ENCODE measurements at places on chromosomes 16 and 17.

GRCh38 chr17:34930283-34930682 is 31.0 kb downstream of the CCT6B start:
- no peak for DNase-seq

GRCh38 chr16:752007-752312 is 8.6 kb upstream of the MSLN start:
- no peak for DNase-seq

DNA sequence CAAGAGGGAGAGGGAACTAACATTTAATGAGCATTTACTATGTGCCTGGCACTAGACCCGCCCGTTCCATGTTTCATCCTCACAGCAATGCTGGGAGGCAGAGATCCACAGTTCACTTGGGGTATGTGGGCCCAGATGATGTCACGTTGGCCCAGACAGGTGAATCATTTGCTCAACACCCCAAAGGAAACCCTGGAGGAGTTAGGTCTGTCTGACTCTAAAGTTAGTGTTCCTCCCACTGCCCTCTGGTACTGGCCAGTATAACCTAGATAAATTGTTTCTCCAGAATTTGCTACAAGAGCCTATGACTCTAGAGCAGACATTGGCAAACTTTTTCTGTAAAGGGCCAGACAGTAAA is 164.6 kb downstream of the VPS53 start:
- no peak for DNase-seq

DNA sequence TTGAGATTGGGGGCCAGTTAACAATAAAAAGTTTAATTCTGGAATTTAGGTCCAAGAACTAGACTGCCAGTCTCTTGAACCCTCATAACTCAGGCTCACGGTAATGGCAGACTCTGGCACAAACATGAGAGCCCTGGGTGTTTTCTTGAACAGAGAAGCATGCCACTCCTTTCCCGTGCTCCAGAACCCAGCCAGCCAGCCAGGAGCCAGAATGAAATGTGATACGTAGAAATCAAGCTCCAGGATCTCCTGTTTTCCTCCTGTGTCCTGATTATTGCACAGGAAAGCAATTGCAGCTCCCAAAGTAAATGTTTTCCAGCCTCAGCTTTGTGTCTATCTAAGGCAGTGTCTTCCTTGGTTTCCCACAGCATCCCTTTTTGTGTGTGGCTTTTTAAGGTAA is 46.2 kb upstream of the NOL11 start:
- no peak for DNase-seq

- DNase-seq, result no peak
These were observed 2.6 kb downstream of the EARS2 start for GRCh38 chr16:23554536-23554935.

- DNase-seq, result no peak
These were observed 10.3 kb downstream of the PIEZO1 start for GRCh38 chr16:88774544-88775393.

- DNase-seq, result no peak
These were observed 2.5 kb downstream of the KRT32 start for GRCh38 chr17:41464682-41465081.

GRCh38 chr16:5065813-5066212 is at the start of gene C16orf89:
TSS of gene C16orf89 (minus strand) at chr16:5065956. CDS start at chr16:5065908, 48 bp downstream.
- no peak for DNase-seq

DNA sequence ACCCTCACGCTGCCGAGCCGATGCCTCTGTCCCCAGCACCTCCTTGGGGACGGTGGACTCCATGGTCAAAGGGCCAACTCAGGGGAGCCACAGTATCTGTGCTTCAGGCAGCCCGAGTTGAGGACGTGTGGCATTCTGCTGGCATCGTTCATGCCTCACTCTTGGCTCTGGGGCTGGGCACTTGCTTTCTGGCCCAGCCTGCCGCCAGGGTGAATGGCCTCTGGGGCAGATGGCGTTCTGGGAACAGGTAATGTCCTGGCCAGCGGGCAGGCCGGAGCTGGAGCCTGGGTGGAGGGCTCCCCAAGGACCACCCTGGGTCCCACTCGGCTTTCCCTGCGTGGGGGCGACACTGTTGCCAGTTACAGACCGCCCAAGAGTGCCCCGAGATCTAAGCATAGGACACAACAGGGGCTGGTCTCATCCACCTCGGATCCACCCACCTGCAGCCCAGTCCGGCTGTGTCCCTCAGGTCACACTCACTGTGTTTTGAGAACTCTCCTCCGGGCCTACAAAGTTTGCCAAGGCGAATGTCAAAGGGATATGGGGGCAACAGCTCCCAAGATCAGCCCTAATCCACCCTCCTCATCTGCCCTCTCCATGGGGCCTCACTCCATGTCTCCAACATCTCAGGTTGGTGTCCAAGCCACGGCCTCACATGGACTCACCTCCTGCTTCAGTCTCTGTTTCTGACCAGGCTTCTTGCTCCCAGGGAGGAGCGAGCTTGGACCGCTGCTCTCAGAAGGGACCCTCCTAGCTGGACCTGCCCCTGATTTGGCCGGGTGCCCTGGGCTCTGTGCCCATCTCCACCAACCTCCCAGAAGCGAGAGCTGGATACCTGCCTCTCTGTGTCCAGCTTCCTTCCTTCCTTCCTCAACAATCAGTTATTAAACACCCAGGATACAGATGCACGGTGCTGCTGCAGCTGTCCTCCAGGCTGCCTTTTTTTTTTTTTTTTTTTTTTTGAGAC is 60.8 kb downstream of the TMEM235 start:
- no peak for DNase-seq

DNA sequence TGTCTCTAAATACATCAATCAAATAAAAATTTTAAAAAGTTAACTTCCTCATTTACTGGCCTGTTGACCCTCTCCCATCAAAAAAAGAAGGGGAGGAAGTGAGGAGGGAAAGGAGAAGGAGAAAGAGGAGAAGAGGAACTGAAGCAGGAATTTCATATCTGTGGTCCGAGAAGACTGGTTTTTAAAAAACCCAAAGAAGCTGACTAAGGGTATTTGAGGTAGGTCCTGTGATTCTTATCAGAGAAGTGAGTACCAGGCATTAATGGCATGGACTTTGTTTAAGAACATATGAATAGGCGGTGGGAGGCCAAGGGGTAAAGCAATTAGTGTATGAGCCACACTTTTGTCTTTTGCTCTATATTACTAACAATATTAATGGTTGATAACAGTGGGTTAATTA is 2.0 kb downstream of the SLC46A1 start:
- DNase-seq, result no peak

DNA sequence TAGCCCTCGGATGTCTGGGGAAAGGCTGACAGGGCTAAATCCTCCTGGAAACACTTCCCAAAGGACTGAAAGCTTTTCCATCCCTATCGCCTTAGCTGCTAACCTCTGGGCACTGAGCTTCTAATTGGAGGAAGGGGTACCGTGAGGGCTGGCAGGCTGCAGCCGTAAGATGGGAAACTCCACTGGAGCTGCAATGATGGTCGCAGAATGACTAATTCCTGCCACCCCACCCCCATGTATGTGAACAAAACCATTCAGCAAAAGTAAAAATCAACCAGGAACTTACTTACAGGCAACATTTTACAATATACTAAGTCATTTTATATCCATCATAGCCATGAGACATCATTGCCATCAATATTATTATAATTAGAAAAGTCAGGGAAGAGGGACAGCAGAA is 133.3 kb downstream of the ABCC12 start:
- DNase-seq, result no peak

DNA sequence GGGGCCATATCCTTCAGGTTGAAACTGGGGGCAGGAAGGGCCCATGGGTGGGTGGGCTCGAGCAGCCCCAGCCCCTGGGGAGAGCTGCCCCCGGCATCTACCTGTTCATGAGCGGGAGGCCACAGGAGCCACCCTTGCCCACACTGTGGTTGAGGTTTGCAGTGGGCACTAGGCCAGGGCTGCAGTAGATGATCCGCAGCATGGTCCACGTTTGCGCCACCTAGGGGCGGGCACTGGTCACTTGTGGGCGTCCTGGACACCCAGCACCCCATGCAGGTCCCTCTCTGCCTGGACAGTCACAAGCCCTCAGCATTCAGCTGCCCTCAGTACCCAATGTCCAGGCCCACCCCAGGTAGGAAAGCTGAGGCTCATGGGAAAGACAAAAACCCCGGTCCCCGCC is 1.8 kb upstream of the JMJD8 start:
- peak; percentile 9 for DNase-seq

DNA sequence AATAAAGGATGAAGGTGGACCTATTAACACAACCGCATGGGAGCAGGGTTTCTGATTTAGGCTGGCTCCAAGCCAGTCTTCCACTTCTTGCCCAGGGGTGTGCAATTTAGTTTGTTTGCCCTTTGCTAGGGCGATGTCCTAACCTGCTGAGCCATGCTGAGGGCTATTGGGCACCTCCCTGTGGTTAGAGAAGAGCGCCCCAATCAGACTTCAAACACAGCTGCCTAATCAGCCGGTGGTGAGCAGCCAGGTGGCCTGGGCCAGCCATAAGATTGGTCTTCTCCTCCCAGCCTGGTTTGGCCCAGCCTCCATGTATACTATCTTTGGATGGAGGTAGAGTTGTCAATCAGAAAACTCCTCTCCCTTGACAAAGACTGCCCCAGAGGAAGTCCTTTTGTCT is 15.7 kb downstream of the TMEM94 start:
- DNase-seq, result no peak

DNA sequence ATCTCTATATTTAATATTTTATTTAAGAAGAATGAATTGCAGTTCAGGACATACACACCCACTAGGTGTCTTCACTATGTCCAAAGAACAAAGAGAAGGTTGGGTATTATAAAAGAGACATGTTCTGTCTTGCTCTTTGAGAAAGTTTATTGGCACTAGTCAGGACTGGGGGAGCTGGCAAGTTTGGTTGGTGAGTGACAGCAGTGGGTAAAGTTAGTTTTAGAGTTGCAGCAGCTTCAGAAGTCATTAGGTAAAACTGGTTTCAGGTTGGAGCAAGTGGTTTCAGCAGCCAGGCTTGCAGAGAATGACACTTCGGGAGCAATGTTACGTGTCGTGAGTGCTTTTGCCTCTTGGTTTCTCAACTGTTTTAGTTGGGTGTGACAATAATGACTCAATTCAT is 142.2 kb upstream of the HS3ST3A1 start:
- DNase-seq, result no peak

DNA sequence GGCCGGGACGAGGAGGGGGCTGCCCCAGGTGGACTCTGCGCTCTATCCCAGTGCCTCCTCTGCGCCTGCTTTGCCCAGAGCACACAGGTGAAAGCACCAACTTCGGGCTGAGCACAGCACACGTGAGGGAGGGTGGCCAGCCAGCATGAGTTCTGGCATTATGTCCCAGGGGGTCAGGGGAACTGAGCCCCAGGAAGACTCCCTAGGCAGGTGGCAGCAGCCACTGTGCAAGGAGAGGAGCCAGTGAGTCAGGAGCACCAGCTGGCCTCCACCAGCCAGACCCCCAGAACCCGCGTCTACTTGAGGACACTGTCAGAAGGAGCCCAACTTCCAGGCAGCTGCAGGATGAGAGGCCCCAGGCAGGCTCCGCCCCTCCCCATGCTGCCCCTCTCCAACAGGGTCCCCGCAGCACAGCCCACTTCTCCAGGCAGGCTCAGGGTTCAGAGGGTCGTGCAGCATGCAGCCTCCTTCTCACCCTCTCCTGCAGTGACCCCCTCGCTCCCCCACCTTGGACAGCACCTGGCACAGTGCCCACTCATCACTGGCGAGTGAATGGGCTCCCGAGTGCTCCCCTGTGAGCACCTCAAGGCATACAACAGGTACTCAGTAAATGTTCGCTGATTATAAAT is 44.2 kb upstream of the RASD1 start:
- no peak for DNase-seq

DNA sequence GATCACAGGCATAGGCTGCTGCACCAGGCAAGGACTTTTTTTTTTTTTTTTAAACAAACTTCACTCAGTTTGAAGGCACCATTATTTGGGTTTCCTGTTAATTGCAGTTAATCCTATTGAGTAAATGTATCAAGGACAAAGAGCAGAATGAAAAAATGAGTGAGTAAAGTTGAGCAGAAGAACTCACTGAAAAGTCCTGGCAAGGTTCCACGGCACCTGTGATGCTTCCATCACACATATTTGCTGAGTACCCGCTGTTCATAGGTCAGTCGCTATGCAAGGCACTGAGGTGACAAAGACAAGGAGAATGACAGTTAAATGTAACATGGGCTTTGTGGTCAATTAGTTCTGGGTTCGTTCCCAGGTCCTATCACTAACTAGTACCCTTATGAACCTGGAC is 670.0 kb downstream of the MAF start:
- no peak for DNase-seq

DNA sequence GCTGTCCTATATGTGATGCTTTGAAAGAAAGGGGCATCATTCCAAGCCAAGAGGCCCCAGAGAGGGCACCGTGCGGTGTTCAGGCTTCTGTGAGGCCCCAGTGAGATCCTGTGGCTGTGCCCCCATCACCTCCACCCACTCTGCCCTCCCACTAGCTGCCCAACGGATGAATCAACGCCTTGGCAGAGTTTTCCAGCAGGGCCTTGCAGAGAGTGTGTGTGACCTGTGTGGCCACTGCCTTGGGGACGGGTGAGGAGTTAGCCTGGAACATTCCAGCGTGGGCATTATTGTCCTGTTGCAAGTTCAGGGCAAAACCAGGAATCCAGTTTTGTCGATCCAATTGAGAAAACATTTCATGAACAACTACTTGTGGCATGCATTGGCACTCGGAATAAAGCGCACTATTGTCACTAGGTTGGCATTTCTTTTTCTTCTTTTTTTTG is 53.7 kb downstream of the SF3B3 start:
- no peak for DNase-seq

GRCh38 chr17:48179071-48179945 is 71.7 kb downstream of the SNX11 start:
- DNase-seq, result no peak

- no peak for DNase-seq
These were observed 11.3 kb downstream of the PRSS22 start for GRCh38 chr16:2846511-2847310.

Measured in bone marrow (tissue), 2 donors.